ENCODE measurements at places on chromosomes 1 and 21.
A peak's percentile ranks its signal among the peaks of the same experiment; 100 is the strongest.

GRCh38 chr1:94629259-94630181 lies 88.0 kb upstream of the F3 start:
- DNase-seq = no peak

- DNase-seq = no peak
These were observed 8.9 kb upstream of the A3GALT2 start for GRCh38 chr1:33329600-33330305.

DNA sequence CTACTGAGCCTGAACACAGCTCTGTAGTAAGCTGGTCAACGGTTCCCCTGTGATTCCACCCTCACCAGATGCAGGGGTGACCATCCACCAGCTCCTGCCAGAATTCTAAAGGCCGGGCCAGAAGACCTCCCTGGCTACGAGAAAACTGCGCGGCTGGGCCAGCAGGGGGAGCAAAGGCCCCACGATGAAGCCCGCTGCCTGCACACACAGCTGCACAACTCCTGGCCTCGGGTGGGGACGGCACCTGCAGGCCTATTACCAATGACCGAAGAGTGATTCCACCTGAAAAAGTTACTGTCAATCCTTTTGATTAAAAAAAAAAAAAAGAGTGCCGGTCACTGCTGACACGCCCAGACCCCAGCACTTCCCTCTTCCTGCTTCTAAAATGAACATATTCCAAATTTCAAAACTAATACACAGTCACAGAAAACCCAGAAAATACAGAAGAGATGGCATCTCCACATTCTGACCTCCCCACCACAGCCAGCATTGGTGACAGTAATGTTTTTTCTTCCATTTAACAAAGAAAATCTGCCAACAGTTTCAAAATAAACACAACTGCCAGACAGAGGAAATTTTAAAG lies 49.8 kb upstream of the RIPK4 start:
- DNase-seq = peak; percentile 53

GRCh38 chr1:58158506-58159433 lies 387.8 kb downstream of the OMA1 start:
- no peak for DNase-seq

DNA sequence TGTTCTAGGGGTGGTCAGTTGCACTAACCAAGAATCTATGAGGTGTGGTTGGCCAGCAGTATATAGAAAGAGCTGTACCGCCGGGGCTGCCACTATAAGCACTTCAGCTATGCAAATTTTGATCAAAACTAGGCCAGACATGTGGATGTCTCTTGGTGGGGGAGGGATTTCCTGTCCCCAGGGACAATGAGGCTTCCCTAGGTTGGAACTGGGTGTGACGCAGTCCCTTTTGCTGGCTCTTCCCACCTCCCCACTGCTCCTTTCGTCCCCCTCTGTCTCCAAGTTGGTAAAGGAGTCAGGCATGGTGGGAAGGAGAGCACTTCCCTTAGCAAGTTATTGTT lies 13.6 kb downstream of the SDCCAG8 start:
- DNase-seq = no peak

DNA sequence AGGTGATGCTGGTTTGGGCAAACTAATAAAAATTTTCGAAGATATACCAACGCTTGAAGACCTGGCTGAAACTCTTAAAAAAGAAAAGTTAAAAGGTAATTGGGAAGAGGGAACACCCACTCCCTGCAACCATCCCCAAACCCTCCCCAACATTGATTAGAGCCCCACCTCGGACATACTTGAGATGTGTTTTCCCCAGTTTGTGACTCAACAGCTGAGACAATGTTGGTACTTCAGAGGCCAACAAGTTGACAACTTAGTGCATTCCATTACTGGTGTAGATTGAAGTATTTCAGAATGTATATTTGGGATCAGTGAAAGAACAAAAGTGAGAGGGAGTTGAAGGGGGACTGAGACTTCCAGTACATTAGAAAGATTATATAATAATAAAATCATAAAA lies 5.1 kb downstream of the IFI16 start:
- no peak for DNase-seq
